Astrocyte (in vitro differentiated cells and primary cell): ENCODE measurements at places on chromosomes 2 and 18.

- DNase-seq: no peak
These were observed 45.6 kb upstream of the GREB1L start for GRCh38 chr18:21196426-21196825.

DNA sequence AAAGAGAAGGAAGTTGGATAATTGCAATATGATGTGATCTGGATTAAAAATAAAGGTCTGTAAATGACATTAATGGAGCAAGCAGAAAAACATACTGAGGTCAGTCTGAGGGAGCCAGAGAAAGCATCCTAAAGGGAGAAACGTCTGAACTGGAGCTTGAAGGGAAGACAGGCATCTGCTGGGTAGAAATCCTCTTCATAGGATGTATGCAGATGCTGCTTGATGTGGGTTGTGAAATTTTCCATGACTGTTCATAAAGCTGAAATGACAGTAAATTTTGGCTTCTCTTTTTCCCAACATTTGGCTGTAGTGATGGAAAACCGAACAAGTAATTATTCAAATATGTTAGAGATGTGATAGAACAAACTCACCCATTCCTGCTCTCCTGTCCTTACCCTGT is 287.6 kb downstream of the CAMKMT start:
- no peak for DNase-seq

- no peak for DNase-seq
These were observed 59.5 kb downstream of the SH3RF3 start for GRCh38 chr2:109188496-109188890.

GRCh38 chr2:61504949-61505348 is 33.2 kb downstream of the XPO1 start:
- DNase-seq: no peak

DNA sequence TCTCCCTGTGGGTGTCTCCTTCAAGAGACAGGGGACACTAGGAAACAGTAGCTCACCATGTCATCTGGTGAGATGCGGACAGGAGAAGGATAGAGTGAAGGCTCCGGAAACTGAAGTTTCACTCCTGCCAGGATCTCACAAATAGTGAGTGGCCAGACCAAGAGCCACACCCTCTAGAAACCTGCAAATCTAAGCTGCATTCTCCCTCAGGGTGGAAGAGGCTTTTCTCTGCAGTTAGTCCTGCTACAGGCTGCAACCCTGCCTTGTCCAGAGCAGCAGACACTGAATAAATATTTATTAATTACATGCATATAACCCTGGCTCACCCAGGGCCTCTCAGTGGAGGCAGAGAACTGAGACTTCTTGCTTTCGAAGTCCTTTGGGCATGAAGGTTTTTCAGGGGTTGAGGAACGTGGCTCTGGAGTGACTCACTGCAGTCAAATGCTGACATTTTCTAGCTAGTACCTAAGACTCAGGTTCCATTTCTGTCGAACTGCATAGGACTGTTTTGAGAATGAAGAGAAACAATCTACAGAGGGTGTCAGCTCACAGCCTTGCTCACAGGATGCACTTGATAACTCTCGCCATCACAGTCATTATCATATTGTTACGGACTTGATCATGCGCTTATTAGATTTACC is 87.3 kb downstream of the ACTR2 start:
- peak; percentile 32 for DNase-seq

DNA sequence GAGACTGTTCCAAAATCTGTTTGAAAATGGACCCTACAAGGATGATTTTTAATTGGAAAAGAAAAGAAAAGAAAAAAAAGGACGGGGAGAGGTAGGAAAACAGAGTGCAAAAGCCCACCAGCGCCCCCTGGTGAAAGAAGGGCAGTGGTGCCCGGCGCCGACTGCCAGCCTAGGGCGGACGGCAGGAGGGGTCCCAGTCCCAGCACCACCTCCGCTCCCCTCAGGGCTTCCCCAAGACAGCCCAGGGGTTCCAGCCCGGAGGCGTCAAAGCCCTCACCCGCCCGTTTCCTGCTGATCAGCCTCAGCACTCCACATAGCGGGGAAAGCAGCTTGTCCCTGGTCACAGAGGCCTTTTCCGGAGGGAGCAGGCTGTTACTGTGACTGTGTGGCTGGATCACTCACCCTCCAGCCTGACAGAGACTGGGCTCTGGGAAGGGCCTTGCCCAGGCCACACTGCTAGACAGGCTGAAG is 213.9 kb downstream of the TFCP2L1 start:
- no peak for DNase-seq

GRCh38 chr18:48490641-48491293 is 48.1 kb upstream of the CTIF start:
- DNase-seq: peak; percentile 57

- DNase-seq: peak; percentile 25
These were observed 13.2 kb downstream of the DYSF start for GRCh38 chr2:71466301-71467179.

- peak; percentile 38 for DNase-seq
These were observed 17.6 kb downstream of the PTPRM start for GRCh38 chr18:7584646-7585275.

DNA sequence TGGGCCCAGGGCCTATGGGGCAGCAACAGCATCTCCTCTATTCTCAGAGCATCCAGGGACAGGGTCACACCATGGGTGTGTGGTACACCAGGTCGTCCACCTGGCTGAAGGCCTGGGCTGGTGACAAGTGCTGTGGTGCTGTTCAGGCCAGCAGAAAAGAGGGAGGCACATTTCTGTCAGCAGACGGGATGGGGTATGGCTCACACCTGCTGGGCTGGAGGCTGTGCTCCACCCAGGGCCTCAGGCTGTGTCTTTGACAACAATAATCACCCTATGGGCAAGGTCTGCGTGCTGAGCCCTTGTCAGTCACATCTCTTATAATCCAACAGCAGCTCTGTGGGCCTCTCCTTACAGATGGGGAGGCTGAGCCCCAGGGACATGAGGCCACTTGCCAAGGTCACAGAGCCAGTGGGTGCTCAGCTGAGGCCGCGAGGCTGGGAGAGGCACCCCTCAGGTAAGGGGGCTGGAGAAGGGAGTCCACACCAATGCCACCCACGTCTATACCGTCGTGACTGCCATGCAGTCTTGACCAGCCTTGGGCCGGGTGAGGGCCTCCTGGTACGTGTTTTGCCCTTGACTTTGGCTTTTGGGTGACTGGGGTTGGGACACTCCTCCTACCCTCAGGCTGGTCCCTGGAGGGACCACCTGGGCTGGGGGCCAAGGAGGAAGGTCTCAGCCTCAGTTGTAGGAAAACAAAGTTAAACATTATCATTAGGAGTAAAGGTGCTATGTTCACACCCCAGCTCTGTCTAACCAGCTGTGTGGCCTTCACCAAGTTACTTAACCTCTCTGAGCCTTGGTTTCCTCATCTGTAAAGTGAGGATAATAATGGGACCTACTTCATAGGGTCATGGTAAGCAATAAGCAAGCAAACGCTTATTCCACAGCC is 5.6 kb upstream of the HS6ST1 start:
- no peak for DNase-seq

DNA sequence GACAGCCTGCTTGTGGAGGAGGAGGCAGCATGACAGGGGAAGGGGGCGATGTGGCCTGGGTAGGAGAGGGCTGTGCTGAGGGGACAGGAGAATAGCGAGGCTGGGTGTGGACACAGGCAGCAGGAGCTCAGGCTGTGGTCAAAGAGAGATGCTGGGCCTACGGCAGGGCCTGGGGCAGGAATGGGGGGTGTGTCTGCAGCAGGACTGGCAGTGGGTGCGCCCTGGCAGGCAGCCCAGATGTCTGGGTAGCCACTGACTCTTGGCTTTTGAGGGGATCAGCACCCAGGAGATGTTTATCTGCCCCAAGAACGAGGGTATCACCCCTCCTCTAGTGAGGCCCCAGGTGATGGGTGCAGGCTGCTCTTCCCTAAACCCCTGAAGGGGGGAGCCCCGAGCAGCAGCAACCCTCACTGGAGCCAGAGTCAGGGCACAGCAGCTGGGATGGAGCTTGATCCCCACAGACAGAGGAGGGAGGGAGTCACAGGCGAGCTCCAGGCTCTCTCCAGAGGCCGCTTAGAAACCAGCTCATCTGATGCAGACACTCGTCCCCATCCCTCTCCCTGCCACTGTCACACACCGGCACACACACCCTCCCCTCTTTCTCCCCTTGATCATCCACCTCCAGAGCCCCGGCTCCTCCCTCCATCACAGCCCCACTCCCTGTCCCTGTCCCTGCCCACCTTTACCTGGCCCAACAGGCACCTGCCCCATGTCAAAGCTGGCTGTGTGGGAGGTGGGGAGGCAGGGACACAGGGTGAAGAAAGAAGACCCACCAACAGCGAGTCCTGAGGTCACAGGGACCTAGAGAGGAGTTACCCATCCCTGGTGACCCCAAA is 29.8 kb upstream of the TNS1 start:
- no peak for DNase-seq

- DNase-seq: peak; percentile 4
These were observed 18.4 kb downstream of the ZC3H6 start for GRCh38 chr2:112293636-112294401.

GRCh38 chr2:197793456-197793855 is 8.3 kb upstream of the BOLL start:
- DNase-seq: no peak

DNA sequence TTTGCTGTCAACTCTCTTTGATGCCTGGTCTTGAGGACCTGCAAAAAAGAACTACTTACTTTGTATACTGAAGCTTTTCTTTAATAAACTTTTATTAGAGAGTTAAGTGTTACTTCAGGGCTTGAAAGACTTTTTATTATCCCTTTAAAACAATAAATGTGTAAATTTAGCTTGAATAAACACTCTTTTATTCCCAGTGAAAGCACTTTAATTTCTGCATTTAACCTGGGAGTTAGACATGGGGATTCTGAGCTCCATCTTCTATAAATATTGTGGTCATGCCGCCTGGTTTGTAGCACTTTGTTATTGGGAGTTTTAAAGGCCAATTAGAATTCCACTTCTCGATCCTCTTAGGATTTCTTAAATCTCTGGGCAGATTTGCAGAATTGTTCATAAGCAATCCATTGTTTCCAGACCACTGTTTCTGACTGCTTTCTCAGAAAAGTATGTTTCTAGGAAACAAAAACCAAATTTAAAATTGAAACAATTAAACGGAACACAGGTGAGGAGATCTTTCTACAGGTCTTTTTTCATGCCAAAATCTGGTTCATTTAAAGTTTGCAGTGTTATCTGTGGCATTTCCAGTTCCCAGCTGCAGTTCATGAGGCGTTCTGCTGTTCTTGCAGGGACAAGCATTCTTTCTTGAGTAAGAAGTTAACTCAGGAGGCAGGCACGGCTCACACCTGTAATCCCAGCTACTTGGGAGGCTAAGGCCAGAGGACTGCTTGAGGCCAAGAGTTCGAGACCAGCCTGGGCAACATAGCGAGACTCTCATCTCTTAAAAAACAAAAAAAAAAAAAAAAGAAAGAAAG is 18.1 kb upstream of the E2F6 start:
- DNase-seq: no peak

GRCh38 chr2:3377279-3377611 is 373 bp downstream of the EIPR1 start:
- peak; percentile 35 for DNase-seq

GRCh38 chr2:54434711-54435110 is 21.4 kb upstream of the SPTBN1 start:
- no peak for DNase-seq

DNA sequence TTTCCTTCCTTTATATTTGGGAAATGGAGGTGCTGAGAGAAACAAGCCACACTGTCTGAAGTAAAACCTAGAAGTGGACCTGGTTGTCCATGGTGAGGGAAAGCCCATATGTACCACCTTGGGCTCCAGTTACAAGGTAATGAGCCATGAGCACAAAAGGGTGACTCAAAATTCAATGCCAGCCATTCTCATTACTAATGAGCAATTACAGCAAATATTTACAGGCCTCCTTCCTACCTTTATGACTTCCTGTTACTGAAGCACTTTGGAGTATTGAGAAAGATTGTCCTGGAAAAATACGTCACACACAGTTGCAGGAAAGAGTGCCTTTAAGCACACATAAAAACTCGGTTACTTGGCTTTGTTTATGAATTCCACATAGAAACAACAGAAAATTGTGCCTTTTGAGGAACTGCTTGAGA is 9.1 kb downstream of the EPAS1 start:
- peak; percentile 46 for DNase-seq

GRCh38 chr2:33084433-33084832 is 137.7 kb downstream of the LTBP1 start:
- DNase-seq: no peak

DNA sequence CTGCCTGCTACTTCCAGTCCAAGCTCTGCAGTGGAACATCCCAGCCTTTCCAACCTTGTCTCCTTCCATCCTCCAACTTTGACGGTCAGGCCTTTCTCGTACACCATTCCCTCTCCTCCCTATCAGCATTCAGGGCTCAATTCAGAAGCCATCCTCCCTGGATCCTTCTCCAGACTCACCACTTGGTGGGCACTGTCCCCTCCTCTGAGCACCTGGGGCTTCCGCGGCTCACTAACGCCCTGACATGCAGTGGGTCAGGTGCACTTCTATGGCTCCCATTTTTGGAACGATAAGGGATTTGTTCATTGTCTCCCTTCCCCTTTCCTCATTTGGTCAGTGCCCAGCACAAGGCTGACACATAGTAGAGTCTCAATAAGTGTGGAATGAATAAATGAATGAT is 56.7 kb downstream of the TNS1 start:
- no peak for DNase-seq

GRCh38 chr2:162028511-162028910 is 45.5 kb downstream of the DPP4 start:
- DNase-seq: no peak

GRCh38 chr2:132373391-132374135 is 43.0 kb upstream of the GPR39 start:
- peak; percentile 55 for DNase-seq

GRCh38 chr18:31190919-31191318 is 28.3 kb upstream of the DSC1 start:
- DNase-seq: no peak

- DNase-seq: no peak
These were observed 42.4 kb downstream of the ABCB11 start for GRCh38 chr2:168988755-168989154.

- DNase-seq: no peak
These were observed 239.1 kb upstream of the BOD1L2 start for GRCh38 chr18:56907771-56908170.
